ENCODE measurements at places on chromosomes 5 and 9.

GRCh38 chr5:61970218-61970617 is 335.8 kb upstream of the KIF2A start:
- DNase-seq, result no peak

DNA sequence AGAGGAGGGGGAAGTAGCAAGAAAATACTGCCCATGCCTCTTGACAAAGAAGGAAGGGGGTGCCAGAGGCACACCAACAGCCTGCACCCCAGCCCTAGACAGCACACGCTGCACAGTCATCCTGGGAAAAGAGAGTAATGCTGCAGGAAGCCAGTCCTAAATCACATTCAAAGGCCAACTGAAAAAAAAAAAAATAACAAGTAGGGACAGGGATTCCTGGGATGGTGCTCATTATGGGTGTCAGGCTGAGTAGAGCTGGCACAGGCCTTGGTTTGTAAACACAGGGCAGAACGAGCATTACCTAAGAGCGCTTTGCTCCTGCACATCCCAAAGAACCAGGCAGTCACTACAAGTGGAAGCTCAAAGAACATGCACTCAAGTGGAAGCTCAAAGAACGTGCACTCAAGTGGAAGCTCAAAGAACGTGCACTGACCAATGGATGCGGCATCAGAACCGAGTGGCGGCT is 7.8 kb downstream of the RAPGEF1 start:
- DNase-seq, result no peak

- DNase-seq, result no peak
Observed at GRCh38 chr5:68316469-68316868, 100.9 kb downstream of the PIK3R1 start.

- DNase-seq, result no peak
Observed at GRCh38 chr9:79185866-79186265, 385.9 kb upstream of the TLE4 start.

DNA sequence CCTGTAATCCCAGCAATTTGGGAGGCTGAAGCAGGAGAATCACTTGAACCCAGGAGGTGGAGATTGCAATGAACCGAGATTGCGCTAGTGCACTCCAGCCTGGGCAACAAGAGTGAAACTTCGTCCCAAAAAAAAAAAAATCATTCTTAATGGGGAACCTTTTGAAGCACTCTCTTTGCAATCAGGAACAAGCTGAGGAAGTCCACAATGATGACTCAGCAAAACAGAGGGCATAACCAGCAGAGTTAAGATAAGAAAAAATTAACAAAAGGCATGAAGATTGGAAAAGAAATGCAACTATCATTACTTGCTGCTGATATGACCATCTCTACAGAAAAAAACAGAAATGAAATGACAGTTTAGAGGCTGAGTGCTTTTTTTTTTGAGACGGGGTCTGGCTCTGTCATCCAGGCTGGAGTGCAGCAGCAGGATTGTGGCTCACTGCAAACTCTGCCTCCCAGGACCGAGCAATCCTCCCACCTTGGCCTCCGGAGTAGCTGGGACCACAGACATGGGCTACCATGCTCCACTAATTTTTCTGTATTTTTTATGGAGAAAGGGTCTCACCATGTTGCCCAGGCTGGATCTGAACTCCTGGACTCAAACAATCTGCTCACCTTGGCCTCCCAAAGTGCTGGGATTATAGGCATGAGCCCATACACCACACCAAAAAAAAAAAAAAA is 88.0 kb downstream of the FNBP1 start:
- DNase-seq, result no peak

GRCh38 chr9:98708933-98709911 is at the start of gene GABBR2:
TSS of gene GABBR2 (minus strand) at chr9:98708935. CDS start at chr9:98708737, 198 bp downstream.
- no peak for DNase-seq

GRCh38 chr5:137761566-137761965 is 7.4 kb upstream of the HNRNPA0 start:
- no peak for DNase-seq

- no peak for DNase-seq
Observed at GRCh38 chr5:6248132-6248531, 130.2 kb downstream of the MED10 start.

- DNase-seq, result no peak
Observed at GRCh38 chr5:173547579-173547978, 68.9 kb downstream of the BOD1 start.

GRCh38 chr5:9399094-9399493 is 146.8 kb downstream of the SEMA5A start:
- DNase-seq, result no peak

GRCh38 chr9:78620303-78620702 is 323.4 kb downstream of the PSAT1 start:
- DNase-seq, result no peak

- no peak for DNase-seq
Observed at GRCh38 chr9:132249690-132250089, 87.8 kb downstream of the NTNG2 start.

DNA sequence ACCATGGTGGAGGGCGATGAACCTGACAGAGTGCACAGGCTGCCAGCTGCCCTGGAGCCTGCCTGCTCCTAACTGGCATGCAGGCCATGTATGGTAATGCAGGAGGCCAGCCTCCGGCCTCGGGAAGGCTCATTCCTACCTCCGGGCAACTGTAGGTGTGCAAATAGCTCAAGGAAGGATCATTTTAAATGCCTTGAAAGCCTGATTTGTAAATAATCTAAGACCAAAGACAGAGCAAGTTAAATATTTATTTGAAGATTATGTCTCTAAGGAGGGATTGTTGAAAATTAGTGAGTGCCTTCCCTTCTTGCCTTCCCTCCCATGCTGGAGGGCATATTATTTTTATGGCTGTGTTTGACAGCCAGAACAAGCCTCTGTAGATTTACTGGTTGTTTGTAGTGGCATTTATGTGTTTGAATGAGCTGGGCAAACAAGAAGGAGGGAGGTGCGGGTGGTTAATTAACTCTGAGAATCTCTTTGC is 285.7 kb upstream of the TUT7 start:
- DNase-seq, result no peak

DNA sequence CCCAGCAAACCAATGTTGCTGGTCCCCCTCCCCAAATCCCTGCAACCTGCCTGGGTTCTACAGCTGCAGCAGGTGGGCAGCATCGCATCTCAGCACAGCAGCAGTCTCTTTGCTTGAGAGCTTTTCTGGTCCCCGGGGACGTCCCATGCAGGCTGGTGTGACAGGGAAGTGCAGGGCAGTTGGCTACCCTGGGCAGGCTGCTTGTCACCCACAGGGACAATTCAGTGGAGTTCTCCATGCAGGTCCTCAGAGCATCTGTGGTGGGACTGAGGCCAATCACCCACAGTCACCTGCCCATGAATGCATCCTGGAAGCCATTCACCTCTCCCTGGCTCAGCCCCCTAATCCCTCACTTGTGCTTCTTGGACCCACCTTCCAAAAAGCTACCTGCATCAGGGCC is 43.9 kb upstream of the SEMA4D start:
- no peak for DNase-seq

DNA sequence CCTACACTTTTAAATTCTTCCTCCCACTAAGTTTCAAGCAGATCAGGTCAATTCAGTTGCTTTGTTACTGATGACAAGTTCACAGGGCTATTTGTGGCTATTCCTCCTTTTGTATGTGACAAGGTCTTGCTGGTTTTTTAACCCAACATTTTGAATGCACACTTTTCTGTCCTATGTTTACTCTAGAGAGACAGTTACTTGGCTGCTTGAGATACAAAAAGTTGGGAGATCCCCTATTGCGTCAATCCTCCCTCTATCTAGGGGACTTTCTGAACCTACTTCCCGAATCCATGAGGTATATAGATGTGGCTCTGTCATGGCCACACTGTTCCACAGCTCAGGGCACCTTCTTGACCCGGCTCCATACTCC is 386.7 kb downstream of the NTRK2 start:
- no peak for DNase-seq

DNA sequence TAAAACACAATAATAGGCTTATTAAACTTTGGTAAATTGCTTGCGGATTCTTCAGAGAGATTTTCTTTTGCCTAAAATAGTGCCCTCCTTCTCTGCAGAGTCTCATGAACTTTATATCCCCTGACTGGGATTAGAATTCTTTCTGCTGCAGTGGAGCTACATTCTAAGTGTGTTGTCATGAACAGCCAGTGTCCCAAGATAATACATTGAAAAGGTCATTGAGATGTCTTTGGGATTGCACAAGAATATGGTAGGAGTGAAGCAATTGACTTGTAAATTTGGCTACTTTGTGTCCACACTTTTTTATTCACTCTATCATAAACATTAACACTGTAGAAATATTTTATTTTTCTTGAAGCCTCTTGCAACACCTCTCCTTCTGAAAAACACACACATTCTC is 604.5 kb downstream of the GABRG2 start:
- no peak for DNase-seq

- no peak for DNase-seq
Observed at GRCh38 chr9:38263532-38263931, 129.0 kb upstream of the ALDH1B1 start.

GRCh38 chr9:98714833-98715232 is 6.1 kb upstream of the GABBR2 start:
- DNase-seq, result no peak

DNA sequence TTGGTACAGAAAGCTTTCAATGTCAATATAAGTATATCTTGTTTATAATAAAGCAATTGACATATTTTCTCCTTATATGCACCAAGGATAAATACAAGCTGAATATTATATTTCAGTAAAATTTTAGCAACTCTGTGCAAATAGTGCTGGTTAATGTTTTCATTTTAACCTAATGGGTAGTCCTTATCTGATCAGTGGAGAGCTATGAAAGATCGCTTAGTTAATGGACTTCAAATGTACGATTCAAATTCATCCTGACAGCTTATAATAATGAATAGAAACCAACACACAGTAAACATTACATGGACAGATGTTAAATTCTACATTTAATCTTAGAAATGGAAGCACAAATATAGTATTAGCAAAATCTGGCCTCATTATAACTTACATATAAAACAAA is 1495.2 kb upstream of the C9orf72 start:
- no peak for DNase-seq

- no peak for DNase-seq
Observed at GRCh38 chr5:89147031-89147430, 264.0 kb upstream of the MEF2C start.

- DNase-seq, result no peak
Observed at GRCh38 chr9:137902646-137903045, 25.1 kb downstream of the CACNA1B start.

DNA sequence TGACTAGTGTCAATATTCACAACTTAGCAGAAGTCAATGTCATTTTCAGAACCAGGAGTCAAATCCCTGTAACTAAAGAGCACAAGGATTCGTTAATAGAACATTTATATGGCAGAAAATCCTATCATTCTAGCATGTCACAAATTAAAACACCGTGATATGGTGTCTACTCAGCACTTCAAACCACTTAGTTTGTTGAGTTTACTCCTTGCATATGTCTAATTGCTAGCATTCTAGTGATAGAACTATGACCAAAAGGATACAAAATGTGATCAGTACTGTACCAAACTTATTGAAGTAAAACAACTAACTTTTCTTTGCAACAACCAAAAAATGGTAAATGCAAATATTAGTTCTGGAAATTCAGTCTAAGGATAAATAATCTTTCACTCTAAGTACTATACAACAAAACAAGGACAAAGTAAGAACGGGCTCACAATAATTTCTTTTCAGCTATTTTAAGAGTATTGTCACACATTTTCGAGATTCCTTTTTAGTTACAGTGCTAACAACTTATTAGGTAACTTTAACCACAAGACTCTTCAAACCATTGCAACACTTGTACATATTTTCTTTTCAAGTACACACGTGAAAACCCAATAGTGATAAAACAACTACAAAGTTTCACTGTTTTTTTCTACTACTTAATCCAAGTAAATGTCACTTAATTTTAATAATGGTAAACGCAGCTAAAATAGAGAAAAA is 845.2 kb upstream of the CDH10 start:
- DNase-seq, result no peak

GRCh38 chr9:87513161-87513560 is 15.5 kb downstream of the DAPK1 start:
- DNase-seq, result no peak

DNA sequence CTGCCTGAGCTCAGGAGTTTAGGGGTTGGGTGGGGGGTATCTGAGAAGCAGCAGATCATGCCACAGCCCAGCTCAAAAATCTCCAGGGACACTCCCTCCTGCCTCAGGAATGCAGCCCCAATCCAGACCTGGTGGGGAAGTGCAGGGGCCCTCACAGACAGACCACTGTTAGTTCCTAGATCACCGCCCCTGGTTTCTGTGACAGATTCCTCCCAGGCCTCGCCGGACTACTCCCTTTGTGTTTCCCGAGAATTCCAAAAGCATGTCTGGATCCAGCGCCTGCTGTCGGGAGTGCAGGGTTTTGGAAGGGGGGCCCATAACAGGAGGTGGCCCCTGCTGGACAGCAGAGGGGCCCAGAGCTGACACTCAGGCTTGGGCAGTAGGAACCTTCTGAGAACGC is 74.5 kb downstream of the CTSL start:
- no peak for DNase-seq

DNA sequence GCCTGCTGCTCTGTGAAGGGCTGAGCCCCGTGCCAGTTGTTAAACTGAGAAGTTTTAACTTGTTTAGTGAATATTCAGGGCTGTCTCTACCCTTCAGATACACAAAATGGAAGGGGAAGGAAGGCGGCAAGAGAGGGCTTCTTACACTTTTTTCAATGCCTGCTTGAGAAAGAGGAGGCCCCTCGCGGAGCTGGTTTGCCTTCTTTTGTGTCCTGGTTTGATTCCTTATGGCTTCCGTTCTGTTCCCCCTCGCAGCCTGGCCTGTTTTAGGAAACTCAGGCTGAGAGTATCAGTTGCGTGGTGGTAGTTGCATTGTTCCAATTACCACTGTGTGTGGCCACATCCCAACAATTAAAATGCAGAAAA is 1.0 kb downstream of the FAM53C start:
- DNase-seq, result no peak

DNA sequence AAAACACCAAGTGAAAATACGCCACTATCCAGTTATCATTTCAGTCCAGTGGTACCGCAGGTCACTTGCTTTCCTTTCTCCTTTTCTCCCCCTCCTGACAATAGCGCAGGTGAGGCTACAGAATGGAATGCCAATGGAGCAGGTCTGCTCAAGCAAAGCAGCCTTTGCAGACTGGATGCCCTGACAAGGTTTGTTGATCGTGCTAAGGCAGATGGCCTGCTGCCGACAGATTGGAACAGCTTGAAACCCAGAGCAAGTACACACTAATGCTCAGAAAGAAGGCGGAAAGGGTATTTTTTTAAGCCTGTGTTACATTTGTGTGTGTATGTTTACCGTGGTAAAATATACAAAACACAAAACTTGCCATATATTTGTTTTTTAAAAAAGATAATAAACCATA is 19.4 kb downstream of the SPACA9 start:
- DNase-seq, result no peak

DNA sequence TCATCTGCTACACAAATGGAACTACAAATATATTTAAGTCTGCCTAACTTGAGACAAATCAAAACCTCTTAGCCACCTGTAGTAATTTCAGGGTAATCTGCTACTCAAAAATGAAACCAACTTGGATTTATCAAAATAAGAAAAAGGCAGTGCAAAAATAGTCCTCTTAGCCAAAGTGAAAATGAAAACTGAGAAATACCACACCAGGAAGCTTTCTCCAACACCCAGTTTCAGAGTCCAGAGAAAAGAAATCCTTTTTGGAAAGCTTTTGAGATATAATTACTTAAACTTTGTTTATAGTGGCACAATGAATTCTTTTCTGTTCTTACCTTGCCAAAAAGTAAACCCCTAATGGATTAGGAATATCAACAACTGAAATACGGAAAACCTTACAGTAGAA is 990.4 kb downstream of the EFNA5 start:
- no peak for DNase-seq

Data from activated CD8-positive, alpha-beta memory T cell treated with anti-CD3 and anti-CD28 coated beads, Interleukin-2, amount 50 U/mL, for 4 hours (primary cell).